ENCODE measurements at places on chromosomes 16 and 17.

DNA sequence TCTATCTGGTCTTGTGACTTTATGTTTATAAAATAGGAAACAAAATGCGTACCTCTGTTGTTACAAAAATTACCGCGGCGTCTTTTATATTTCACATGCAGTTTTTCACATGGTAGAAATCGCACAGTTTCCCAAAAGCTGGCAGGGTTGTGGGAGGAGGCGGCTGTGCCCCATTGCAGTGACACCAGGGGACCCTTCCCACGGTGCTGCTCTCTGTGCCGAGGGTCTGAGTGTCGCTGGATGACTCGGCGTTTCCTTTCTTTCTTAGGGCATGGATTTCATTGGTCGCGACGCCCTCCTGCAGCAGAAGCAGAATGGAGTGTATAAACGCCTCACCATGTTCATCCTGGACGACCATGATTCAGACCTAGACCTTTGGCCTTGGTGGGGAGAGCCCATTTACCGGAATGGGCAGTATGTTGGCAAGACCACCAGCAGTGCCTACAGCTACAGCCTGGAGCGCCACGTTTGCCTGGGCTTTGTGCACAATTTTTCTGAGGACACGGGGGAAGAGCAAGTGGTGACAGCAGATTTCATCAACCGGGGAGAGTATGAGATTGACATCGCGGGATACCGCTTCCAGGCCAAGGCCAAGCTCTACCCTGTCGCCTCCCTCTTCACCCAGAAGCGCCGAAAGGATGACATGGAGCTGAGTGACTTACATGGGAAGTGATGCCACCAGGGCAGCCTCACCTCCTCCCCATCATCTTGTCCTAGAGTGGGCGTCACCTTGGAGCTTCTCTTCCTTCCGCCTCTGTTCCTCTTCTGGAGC lies 17.2 kb upstream of the CLEC18C start:
- no peak for DNase-seq

- peak; percentile 14 for DNase-seq
These were observed 26.6 kb upstream of the KCNG4 start for GRCh38 chr16:84266451-84266850.

- DNase-seq: no peak
These were observed 37.4 kb downstream of the ARHGAP23 start for GRCh38 chr17:38465391-38466345.

- no peak for DNase-seq
These were observed 35.0 kb downstream of the NOS2 start for GRCh38 chr17:27765353-27765752.

- DNase-seq: no peak
These were observed 82.3 kb downstream of the MARCHF10 start for GRCh38 chr17:62725791-62726249.

- DNase-seq: peak; percentile 57
These were observed 291.6 kb upstream of the TNRC6C start for GRCh38 chr17:77666881-77667395.

DNA sequence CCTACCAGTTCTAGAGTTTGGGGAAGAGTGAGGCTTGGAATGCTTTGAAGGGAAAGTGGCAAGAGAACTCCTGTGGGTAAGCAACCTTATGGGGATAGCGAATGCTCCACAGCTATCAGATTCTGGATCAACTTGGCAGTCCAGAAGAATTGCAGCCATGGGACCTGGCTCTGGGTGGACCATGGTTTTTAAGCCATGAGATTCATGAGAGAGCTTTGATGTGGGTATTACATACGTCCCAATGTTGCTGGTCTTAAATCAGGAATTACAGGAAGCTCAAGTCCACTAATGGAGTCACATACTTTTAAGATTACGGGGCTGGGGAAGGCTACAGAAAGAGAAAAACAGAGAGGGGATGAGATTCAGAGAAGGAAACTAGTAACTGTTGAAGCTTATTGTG lies 142.5 kb upstream of the ELAC2 start:
- no peak for DNase-seq

GRCh38 chr16:4701791-4702465 lies 8.6 kb downstream of the NUDT16L1 start:
- DNase-seq: no peak

GRCh38 chr17:75341784-75342486 lies 52.7 kb upstream of the SLC25A19 start:
- no peak for DNase-seq

- no peak for DNase-seq
These were observed 393.4 kb downstream of the HAPSTR1 start for GRCh38 chr16:9484881-9485280.

DNA sequence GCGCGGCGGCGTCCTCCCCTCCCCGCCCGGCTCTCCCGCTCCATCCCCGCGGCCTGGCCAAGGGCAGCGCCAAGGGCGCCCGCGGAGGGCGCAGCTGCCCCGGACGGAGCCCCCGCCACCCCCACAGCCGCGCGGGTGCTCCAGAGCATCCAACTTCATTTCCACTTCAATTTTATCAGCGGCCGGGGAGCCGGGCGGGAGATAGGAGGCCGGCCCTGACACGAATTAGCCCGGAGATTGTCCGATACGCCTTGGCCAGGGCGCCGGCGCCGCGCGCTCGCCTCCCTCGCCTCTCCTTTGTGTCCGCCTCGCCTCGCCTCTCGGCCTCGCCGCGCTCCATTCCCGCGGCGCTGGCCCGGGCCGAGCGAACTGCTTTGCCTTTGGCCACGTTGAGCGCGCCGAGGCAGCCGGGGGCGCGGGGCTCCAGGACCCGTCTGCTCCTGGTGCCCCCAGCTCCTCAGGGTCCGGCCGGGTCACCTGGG lies 129.1 kb upstream of the LHX1 start:
- no peak for DNase-seq

GRCh38 chr16:75264457-75264998 lies 13.1 kb upstream of the BCAR1 start:
- no peak for DNase-seq

- DNase-seq: no peak
These were observed 1.5 kb downstream of the CNP start for GRCh38 chr17:41967921-41968578.

DNA sequence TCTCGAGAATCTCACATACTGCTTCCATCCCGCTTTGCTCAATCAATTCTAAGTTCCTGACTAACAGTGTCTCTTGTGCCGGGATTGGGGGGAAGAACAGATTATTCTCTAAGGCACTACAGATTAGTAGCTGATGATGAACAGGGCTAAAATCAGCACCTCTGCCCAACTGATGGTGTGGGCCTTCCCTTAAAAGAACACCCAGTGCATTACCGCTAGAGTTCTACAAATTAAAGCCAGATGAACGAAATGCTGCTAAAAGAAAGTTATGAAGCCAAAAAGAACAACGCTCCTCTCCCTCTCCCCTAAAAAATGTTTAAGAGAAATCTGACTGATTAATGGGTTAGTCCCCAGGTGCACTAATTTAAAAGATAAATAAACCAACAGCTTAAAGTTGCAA lies 4.4 kb downstream of the CDC27 start:
- no peak for DNase-seq

DNA sequence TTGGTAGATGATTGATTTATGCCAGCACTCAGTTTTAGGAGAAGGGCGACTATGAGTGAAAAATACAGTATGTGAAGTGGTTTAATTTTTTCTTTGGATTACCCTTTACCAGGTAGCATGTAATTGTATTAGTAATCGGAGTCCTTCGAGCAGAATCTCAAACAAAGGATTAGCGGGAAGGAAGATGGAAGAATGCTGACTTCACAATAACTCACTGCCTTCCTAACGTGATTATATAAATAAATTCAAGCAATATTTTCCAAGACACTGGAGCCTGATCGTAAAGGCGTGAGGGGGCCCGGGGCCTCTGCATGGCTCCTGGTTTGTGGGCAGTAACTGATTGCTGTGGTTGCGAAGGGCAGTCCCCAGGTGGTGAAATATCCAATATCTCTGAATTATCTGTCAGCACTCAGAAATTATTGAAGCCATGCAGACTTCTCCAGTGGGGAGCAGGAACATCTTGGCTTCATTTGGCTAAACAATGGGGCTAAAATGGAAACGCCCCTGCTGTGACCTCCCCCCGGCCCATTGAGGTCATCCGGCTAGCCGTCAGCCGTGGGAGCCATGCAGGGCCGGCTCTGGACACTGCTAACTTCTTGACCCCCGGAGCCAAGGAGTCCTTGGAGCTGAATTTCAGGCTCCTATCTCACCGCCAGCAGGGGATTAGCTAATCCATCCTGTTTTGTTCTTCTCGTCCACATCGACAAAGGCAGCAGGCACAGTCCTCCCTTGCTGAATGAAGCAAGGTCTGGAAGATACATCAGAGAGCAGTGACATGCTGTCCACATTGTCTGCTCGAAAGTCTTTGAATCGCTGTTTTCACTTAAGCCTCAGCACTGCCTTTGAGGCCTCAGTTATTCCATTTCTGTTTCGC lies 295.9 kb upstream of the N4BP1 start:
- no peak for DNase-seq

GRCh38 chr16:81181013-81181720 lies 57.3 kb upstream of the BCO1 start:
- DNase-seq: no peak

- DNase-seq: peak; percentile 62
These were observed 20.7 kb upstream of the ADCY7 start for GRCh38 chr16:50245417-50246298.

DNA sequence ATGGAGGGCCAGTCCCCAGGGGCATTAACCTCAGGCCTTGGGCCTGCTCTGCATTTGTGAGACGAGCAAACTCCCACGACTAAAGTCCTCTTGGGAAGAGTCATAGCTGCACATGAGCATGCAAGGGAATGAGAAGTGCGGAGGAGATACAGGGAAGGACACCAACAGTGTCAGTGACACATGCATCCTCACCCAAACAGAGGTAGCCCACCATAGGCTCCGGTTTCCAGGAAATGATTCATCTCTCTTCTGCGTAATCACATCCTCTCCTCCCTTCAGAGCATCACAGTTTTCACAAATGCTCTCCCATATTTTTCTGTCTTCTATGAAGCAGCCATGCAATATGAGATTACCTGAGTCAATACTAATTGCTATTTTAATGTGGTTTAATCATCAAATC lies 725.7 kb upstream of the GOT2 start:
- DNase-seq: no peak

- no peak for DNase-seq
These were observed 605 bp upstream of the ABAT start for GRCh38 chr16:8673611-8674412.

DNA sequence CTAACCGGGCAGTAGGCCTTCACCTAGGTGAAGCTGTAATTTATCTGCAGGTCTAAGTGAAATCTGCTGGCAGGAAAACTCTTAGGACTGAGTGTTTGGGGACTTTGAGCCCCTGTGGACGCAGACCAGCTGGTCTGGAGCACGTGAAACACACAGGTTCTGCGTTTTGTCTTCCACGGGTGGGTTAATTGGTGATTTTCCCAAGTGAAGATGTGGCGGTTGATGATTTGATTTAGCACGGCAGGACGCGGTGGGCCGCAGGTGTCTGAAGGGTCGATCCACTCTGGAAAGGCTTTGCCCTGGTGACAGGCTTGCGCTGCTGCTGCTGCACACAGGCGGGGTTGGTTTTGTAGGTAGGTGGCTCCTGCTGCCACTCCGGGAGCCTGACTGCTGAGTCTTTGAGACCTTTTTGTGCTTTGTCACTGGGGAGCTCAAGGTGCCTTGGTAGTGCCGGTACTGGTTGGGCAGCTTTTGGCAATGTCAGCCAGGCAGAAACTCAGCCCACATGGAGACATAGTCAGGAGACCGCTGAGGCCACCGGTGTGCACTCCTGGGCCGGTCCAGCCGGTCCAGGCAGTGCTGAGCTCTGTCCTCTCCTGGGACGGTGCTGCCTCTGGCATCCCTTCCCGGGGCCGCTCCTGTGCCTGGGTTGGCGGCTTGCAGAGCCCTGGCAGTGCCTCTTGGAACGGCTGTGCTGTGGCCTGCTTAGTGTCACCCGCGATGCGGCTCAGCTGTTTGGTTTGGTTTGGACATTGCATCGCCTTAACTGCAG lies 2.3 kb downstream of the BAIAP2 start:
- no peak for DNase-seq

DNA sequence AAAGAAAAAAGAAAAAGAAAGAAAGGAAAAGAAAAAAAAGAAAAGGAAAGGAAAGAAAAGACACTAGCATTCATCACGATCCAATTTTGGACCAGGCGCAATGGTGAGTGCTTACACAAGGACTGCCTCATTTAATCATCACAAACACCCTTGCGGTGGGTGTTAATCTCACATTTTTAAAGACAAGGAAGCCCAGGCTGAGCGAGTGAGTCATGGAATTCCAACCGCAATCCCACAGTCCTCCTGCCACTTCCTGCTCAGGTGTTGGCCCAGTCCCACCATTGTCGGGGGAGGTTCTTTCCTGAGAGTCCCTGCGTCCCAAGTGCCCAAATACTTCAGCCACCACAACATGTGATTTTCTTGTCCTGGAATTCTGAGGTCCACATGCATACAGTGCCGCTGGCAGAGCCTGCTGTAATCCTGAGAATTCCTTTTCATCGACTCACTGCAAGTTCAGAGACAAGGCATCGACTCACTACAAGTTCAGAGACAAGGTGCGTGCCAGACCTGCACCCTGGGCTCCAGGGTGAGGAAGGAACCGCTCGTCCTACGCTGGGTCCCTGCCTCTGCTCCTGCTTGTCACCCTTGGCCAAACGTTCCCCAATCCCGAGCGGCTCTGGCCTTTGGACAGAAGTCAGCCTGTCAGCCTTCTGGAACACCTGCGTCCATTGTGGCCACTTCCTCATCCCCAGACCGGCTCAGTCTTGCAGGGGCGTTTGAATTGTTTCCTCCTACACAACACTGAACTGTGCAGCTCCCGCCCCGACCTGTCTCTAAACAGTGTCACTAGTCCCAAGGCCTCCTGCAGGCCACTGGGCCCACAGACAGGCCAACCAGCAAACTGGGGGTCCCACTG lies 5.8 kb downstream of the ZG16B start:
- no peak for DNase-seq

DNA sequence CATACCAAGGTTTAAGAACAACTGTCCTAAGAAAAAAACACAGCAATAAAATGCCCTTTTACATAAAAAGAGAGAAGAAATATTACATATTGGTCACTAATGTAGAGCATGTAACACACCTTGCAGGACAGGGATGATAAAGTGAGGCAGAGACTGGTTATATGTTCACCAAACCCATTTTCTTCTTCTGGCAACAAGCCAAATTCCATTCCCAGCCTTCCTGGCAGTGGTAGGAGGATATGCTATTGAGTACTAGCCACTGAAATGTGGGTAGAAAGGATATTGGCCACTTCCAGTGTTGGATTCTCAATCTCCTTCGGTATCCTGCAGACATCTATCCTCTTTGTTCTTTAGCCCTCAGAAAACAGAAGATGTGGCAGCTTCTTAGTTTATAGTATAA lies 105.2 kb upstream of the SHISA6 start:
- DNase-seq: no peak

Measured in stimulated activated CD4-positive, alpha-beta T cell treated with anti-CD3 and anti-CD28 coated beads, Interleukin-2, amount 100 ng/mL, for 24 hours (primary cell).